ENCODE measurements at places on chromosomes 1 and 21.

GRCh38 chr1:175765293-175765692, 21.9 kb upstream of the TNR start:
- no peak for DNase-seq

DNA sequence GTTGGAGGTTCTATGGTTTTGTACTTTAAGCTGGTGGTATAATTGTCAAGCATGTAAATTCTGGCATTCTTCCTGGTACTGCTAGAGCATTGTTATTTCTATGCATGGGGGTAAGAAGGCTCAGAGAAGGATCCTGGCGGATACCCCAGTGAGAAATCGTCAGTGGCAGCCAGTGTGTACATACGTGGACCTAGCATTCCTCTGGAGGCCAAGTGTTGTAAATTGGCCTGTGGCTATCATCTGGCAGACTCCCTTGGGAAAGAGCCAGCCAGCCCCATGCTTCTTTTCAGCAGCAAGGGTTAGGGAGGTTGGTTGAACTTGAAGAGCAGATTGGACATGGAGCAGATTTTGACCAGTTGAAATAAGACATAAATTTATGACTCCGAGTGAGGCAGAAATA, 5.2 kb upstream of the AGO3 start:
- no peak for DNase-seq

DNA sequence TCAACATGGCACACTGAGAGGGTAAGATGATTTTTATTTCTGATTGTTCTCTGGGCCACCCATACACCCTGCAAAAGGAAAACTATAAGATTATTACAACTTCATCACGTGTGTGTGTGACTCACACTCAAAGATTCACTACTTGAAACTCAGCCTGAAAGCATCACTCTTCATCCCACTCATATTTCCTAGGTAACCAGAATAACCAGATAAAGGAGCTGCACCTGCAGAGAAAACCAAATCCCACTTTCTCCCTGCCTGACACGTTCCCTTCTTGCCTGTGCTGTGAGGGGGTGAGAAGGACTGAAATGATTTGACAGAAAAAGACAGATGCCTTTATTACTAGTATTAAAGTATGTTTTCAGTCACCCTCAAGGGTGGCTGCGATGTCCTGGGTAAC, 131.6 kb downstream of the TGFBR3 start:
- DNase-seq, result no peak

DNA sequence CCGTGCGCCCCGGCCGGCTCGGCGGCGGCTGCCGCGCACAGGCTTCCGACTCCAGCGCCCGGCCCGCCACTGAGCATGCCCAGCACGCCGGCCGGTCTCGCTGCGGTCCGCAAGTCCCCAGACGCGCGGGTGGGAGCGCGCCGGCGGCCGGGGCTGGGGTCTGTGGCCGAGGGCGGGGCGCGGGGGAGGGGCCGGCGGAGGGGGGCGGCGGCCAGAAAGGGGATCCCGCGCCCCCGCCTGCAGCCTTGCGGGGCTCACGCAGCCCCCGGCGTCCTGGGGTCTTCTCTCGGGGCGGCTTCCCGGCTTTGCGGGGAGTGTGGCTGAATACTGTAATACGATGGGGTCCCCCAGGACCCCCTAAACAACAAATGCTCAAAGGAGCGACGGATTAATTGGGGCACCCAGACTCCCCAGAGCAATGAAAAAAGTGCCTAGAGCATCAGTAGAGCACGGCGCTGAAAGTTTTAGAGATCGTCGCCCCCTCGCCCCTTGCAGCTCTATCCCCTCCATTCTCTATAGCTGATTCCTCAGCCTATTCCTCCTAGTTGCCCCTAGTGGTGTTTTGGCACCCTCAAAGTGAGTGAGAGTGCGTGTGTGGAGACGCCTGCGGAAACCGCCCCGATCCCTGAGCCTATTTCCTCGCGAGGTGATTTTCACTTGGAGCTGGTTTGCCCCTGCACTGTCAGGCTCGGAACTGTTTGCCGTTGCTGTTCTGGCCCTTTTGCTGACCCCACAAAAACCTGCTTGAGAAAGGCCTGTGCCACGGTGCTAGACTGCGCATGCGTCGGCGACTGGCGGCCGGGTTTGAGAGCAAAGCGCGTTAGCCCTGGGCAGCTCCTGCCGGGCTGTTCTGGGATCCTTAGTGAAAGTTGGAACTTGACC, at the start of gene VAV3:
Gene VAV3, minus strand, starts transcription at position 71 of the 882 bp plus-strand sequence. CDS start 311 bp downstream, outside the sequence.
- DNase-seq, result peak; percentile 88

- peak; percentile 43 for DNase-seq
Observed at GRCh38 chr1:44425341-44426082, 20.5 kb downstream of the RNF220 start.

GRCh38 chr1:8137481-8138244, 111.6 kb upstream of the ERRFI1 start:
- no peak for DNase-seq

DNA sequence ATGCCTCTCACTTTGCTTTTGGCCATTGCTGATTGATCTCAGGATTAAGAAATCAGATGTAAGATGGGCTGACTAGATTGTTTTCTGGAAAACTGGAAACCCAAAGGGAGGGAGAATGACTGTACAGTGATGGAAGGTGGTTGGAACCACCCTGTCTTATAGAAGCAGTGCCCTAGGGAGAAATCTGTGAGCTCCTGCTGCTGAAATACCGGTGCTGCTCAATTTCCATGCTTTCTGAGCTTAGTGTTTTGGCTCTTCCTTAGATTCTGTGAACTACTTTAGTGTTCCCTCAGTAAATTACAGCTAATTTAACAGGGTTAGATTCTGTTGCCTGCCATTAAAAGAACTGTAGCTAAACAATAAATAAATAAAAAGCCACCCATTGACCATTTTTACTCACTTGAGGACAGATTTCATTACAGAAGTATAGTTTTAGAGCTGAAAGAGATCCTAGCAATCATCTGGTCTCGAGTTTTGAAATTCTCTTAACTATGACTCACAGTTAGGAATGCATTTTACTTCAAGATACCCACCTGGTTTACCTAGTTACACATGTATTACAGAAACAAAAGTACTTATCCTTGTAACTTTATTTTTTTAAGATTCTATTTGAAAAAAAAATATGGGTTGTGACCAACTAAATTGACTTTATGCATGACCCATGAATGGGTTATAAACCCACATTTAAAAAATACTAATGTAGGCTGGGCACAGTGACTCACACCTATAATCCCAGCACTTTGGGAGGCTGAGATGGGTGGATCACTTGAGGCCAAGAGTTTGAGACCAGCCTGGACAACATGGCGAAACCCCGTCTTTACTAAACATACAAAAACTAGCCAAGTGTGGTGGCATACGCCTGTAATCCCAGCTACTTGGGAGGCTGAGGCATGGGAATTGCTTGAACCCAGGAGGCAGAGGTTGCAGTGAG, 33.2 kb downstream of the CAMSAP2 start:
- peak; percentile 12 for DNase-seq

- DNase-seq, result peak; percentile 97
Observed at GRCh38 chr1:5980314-5981008, 11.8 kb downstream of the NPHP4 start.

DNA sequence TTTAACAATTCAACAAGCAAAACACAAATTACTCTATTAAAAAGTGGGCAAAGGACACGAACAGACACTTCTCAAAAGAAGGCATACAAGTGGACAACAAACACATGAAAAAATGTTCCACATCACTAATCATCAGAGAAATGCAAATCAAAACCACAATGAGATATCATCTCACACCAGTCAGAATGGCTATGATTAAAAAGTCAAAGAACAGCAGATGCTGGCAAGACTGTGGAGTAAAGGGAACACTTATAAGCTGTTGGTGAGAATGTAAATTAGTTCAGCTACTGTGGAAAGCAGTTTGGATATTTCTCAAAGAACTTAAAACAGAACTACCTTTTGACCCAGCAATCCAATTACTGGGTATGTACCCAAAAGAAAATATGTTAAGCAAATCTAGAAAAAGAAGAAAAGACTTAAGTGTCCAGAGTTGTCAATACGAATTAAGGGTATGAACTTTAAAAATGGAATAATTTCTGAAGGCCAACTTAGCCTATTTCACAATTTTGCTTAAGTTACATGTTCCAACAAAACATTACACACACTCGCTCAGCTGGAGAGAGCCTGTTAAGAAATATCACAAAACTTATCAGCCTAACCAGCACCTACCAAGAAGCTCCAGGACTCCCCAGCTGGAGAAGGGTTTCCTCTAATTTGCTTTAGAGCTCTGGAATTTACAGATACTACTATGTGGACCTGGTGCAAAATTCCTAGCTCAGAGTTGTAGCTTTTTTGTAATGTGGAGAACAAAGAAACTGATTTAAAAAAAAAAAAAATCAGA, 232.1 kb downstream of the DUSP10 start:
- no peak for DNase-seq

GRCh38 chr1:214124281-214124805, 136.6 kb downstream of the PROX1 start:
- DNase-seq, result no peak

- DNase-seq, result no peak
Observed at GRCh38 chr21:35674895-35675470, 385.3 kb downstream of the SETD4 start.

- DNase-seq, result no peak
Observed at GRCh38 chr1:5338466-5338865, 653.8 kb downstream of the NPHP4 start.

DNA sequence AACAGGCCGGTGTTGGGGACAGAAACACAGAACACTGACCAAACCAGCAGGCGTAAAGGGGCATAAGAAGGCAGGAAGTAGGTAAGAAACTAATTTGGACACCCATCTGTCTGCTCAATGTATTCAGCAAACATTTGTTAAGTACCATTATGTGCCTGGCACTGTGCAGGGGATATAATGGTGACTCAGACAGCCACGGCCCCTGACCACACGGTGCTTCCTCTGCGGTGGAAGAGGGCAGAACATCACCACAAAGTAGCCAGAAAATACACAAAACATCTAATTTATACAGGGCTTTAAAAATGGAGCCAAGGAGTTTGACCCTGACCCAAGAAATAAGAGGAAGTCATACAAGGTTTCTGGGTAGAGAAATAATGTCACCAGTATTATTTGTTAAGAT, 12.9 kb downstream of the DNAJC11 start:
- no peak for DNase-seq

DNA sequence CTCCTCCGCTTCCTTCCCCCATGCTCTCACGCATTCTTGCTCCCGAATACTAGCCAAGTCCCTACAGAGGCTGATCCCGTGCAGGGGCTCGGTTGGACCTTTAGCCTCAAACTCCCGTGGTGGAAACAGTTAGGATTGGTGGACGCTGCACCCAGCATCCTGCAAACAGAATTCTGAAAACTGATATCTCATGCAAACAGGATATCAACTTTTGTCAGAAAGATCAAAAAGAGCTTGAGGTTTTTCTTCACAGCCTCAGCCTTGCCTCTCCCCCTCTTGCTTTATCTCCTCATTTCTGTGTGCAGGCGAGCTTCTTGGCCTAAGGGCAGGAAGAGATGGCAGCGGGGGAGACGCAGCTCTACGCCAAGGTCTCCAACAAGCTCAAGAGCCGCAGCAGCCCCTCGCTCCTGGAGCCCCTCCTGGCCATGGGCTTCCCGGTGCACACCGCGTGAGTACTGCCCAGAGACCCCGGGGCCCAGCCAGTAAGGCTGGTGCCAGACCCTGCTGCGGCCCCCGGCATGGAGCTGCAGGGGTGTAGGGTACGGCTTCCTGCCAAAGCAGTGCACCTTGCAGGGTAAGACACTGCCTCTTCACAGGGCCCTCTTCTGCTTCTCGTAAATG, at the start of gene UBASH3A:
Gene UBASH3A, plus strand, starts transcription at position 292 of the 621 bp plus-strand sequence. Its CDS starts 44 bp downstream, at position 336.
- DNase-seq, result no peak

DNA sequence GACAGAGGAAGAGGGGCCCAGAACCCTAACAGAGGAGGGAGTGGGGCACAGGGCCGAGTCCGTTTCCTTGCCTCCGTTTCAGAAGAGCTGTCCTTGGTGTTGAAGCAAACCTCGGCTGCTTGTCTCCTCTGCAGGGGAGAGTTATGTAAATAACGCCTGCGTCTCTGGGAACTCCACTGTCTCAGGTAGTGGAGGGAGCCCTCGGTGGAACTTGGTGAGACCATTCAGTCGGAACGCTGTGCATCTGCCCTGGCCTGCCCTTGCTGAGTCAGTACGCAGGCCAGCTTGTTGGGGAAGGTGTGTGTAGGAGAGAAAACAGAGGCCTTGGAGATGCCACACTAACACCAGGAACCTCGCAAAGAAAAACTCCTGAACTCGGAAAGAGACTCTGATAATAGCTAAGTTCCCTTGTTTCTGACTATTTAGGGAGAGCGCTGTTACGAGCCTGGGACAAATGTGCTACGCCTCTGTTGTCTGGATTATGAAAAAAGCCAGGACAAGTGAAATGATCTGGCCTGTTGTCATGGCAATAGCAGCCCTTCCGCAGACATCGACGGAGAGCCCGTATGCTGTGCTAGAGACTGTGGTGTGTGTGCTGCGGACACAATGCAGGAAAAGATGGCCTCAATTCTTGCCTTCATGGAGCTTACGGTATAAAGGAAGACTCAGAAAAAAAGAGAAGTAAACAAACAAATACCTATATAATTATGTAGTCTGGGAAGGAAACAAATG, 94.6 kb upstream of the AKT3 start:
- no peak for DNase-seq

- no peak for DNase-seq
Observed at GRCh38 chr1:204598319-204598969, 82.2 kb downstream of the MDM4 start.

DNA sequence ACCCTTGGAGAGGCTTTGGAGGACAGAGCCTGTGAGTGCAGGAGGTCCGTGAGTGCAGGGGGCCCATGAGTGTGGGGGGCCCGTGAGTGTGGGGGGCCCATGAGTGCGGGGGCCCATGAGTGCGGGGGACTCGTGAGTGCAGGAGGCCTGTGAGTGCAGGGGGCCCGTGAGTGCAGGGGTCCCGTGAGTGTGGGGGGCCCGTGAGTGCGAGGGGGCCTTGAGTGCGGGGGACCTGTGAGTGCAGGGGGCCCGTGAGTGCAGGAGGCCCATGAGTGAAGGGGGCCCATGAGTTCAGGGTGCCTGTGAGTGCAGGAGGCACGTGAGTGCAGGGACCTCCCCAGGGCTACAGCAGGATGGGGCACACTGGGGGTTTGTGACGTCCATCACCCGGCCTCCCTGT, 108.3 kb upstream of the TTC34 start:
- DNase-seq, result no peak

Data from NCI-H82 (cell line).